ENCODE measurements at places on chromosomes 7 and 10.
A peak's percentile ranks its signal among the peaks of the same experiment; 100 is the strongest.

- no peak for DNase-seq
These were observed 107.7 kb upstream of the MPP7 start for GRCh38 chr10:28410420-28411135.

DNA sequence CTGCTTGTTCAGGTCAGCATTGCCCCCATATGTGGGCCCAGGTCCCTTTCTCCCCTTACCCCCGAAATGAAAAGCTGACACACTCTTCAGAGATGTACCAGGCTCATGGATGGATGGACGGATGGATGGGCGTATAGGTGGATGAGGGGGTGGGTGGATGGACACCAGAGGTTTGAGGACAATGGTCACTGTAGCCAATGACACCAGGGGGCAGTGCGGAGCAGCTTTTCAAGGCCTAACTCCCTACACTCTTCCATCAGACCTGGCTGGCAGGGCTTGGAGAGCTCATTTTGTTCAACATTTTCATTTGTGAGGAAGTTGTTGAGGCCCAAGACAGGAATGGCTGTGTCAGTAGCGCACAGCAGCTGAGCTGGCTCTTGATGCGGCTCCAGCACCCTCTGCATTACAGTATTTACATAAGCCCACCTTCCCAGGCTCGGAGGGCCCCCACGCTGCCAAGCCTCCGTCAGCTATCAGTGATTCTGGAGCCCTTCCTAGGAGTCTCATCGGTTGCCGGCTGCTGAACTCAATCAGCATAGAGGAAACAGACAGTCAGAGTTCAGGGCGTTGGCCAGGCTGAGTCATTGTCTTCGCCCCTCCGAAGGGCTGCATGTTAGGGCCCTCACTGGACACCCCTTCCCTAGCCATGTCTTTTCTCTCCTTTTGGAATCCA is 11.6 kb upstream of the FFAR4 start:
- peak; percentile 14 for DNase-seq

- no peak for DNase-seq
These were observed 33.4 kb upstream of the VWDE start for GRCh38 chr7:12436896-12437535.

DNA sequence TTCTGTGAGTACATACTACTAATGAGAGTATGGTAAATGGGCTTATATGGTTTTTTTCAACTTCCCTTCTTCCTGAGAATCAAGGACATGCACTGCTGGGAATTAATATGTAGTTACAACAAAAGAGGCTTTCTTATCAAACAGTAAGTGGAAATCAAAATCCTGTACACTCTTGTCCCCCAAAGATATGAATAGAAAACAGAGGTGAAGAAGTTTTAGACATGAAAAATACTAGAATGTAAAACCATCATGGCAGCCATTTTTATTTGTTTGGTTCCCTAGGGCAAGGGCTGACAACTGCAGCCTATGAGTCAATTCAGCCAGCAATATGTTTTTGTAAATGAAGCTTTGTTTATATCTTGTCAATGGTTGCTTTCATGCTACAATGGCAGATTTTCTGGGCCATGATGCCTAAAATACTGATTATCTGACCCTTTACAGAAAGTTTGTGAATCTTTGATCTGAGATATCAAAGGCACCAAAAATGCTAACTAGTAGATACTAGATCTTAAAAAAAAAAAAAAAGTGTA is 422.4 kb downstream of the PARD3 start:
- DNase-seq: no peak

DNA sequence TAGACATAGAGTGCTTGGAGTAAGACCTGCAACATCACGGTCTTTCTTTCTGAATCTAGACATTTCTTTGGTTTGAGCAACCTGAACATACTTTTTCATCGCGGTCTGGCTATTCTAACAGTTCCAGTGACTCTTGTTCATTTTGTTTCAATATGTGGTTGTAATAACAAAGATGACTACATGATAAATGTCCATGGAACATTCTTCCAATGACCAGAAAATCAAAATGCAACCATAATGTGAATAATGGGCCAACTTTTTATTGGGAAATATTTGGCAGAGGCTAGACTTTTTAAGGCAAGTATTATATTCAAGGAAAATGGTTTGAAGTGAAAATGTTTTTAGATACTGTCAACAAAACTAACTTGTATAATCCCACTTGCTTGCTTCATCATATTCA is 282.5 kb downstream of the INHBA start:
- no peak for DNase-seq

GRCh38 chr10:133251388-133252222 is 13.9 kb downstream of the VENTX start:
- no peak for DNase-seq

DNA sequence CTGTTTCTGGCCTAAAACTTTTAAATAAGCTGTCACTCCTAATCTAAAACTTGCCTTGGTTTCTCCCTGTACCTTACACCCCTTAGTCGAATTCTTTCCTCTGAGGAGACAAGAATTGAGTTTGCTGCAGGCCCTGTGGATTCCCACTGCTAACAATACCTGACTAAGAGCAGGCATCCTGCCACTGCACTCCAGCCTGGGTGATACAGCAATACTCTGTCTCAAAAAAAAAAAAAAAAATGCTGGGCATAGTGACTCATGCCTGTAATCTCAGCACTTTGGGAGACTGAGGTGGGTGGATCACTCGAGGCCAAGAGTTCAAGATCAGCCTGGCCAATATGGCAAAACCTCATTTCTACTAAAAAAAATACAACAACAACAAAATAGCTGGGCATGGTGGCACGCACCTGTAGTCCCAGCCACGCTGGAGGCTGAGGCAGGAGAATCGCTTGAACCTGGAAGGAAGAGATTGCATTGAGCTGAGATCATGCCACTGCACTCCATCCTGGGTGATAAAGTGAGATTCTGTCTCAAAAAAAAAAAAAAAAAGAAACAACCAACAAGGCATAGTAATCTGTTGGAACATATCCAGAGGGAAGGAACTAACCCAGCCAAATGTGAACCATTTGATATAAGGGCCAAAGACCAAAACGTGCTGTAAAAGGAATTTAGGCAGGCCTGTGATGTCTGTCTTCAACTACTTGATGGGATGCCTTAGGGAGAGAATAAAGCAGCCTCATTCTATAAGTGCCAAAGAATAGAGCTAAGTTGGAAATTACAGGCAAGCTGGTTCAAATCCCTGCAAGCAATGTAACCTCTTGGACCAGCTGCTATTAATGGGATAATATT is 732.7 kb upstream of the AUTS2 start:
- DNase-seq: no peak

- DNase-seq: peak; percentile 38
These were observed 20.0 kb downstream of the CUBN start for GRCh38 chr10:17109475-17110207.

All from AG09309 (cell line).